ENCODE measurements at places on chromosomes 2 and 18.

DNA sequence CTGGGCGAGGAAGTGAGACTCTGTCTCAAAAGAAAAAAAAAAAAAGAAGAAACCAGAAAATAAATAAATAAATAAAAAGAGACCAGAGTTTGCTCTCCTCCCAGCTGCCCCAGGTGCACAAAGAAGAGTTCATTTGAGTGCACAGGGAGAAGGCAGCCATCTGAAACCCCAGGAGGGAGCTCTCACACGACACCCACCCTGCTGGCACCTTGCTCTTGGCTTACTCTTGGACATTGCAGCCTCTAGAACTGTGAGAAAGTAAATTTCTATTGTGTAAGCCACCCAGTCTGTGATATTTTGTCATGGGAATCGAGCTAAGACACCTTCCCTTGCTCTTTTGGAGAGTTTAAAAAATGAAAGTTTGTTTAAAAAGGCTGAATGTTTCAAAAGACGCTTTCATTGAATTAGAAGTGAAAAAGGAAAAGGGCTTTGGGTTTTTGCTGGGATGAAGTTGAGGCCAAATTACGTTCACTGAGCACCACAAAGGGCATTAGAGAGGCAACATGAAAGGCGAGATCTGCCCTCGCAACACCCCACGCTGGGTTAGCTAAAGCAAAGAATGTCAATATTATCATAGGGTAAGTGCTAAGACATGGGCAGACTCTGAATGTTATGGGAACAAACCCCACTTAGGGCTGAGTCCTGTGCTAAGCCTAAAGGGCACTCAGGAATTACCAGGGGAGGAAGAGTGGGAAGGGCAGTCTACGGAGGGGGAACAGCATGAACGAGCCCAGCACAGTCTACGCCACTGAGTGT lies 128.9 kb upstream of the RIOK3 start:
- DNase-seq = no peak

GRCh38 chr2:231991664-231992063 lies 30.2 kb downstream of the DIS3L2 start:
- DNase-seq = no peak

GRCh38 chr18:3923750-3924149 lies 473.8 kb downstream of the TGIF1 start:
- DNase-seq = no peak

- peak; percentile 77 for DNase-seq
These were observed 102.6 kb downstream of the HDAC4 start for GRCh38 chr2:239298116-239298804.

DNA sequence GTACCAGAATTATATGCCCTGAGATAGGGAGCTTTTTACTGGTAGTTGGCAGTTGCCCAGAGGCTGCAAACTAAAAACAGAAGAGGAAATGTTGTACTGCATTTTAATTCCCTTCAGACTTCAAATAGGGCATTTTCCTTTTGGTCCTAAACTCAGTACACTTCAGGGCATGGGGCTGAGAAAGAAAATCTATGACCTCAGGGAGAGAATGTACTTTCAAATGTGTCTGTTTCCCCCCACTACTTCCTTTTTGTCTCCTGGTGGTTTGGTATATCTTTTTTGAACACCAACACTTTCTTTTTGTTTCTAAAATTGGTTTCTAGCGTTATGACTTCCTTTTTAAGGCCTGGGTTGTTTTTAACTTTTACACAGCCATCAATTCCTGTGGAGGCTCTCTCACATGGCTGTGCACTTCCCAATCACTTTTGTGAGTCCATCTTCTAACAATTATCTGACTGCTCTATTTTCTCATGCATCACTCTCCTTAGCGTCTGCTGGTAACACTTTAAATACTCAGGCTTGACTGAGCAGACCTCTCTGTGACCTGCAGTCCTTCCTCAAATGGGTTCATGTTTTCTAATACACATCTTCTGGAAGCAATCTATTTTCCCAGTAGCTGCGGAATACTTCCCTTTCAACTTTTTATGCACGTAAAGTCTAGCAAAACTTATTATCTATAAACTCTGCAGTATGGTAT lies 596.0 kb downstream of the LRP1B start:
- no peak for DNase-seq

GRCh38 chr2:101665312-101665711 lies 32.2 kb upstream of the MAP4K4 start:
- no peak for DNase-seq

DNA sequence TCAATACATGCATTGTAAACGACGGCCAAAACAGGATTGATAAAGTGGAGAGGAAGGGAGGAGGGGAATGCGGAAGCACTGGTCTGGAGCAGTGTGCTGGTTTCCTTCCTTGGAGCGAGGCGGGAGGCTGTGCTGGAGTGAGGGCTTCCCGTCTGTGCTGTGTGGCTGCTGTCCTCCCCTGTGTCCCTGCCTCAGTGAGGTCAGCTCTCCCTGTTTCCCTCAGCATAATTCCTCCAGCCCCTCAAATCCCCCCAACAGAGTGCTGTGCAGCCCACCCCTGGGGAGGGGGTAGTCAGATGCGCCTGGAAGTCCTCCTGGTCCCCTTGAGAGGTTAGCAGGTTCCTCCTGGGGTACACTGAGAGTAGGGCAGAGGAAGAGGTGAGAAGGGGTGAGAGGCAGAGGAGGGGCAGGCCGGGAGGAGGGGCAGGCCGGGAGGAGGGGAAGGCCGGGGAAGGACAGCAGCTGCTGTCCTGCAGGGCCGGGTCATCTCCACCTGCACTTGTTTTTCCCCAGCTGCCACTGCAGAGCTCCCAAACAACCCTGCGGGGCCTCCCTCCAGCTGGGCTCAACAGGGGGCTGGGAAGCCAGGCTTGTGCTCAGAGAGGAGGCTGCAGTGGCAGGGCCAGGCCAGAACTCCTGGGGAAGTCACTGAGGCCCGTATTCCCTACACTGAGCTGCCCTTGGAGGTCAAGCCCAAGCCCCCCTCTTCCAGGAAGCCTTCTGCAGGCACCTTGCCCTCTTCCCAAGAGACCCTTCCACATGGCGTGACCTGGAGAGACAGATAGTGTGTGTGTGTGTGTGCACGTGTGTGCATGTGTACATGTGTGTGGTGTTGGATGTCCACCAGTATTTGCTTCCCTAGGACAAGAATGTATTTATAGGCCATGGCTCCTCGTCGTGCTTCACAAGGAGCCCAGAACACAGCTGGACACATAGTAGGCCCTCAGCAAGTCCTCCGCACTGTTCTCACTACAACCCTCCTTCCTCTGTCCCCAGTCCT lies 13.2 kb upstream of the ATP6V1B1 start:
- peak; percentile 43 for DNase-seq

DNA sequence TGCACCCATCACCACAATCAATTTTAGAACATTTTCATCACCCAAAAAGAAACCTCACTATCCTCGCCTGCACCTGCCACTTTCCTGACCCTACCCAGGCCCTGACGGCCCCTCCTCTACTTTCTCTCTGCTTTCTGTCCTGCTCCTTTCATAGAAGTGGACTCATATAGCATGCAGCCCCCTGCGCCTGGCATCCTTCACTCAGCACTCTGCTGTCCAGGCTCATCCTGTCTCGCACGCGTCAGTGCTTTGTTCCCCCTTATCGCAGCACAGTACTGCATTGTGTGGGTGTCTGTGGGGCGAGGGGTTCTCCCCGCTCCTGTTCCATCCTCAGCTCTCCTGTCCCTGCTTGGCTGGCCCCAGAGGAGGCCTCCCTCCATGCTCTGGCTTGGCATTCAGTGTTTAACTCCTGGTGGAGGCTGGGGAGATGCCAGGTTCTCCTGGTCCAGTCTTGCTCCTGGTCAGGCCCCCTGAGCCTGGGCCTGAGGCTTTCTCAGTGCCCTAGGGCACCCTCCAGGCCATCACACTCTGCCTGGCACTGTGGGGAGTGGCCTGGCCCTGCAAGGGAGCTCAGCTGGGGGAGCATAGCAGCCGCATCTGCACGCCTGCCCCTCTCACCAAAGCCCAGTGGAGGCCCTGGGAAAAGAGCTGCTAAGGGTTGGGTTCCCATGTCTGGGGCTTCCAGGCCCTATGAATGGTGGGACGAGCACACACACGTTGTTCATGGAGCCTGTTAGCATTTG lies 6.6 kb upstream of the TUBB6 start:
- no peak for DNase-seq

GRCh38 chr2:15729709-15730544 lies 138.3 kb downstream of the DDX1 start:
- DNase-seq = no peak

GRCh38 chr2:141341444-141341843 lies 789.4 kb downstream of the LRP1B start:
- no peak for DNase-seq

DNA sequence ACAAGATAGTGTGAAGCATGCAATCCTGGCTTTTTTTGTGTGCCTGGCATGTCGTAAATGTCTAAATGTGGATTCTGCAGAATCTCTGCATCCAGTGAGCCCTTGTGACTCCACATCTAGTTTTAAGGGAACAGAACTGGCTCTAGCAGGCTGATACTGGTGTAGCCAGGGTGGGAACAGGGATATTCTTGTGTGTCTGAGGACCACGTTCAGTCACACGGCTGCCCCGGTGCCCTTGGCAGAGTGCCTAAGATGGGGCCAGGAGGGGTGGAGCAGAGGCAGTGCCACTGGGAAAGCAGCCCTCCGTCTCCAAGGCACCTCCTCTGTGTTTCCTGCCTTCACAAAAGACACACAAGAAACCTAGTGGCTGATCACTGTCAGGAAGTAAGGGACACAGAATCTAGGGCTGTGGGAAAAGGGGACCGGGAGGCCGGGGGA lies 91.5 kb upstream of the PARD3B start:
- no peak for DNase-seq

DNA sequence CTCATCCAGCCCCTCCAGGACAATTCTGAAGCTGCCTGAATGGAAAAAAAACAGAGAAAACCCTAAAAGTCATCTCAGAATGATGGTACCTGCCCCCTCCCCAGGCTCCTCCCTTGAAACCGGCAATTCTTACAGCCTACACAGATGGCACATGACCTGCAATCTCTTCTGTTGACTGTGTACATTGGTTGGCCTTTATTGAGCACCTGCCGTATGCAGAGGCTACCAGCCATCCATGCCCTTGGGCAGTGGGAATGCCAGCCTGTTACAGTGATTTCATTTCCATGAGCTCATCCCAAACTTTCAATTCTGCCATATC lies 57.1 kb downstream of the EMX1 start:
- DNase-seq = no peak

DNA sequence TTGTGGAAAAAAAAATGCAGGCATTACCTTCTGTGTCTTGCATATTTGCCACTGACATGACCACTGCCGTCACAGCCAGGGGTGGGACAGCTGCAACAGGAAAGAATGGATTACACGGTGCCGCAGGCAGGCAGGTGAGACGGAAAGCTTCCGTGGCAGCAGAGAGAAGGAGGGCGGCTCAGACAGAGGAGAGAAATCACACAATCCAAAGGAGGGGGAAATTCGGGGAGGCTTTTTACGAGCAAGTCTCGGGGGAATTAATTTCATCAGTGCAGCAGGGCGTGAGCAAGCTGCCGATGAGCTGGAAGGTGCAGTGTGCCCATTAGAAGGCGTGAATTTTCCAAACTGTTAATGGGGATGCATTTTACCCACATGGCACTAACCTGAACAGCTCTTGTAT lies 234.8 kb upstream of the PXDN start:
- no peak for DNase-seq

DNA sequence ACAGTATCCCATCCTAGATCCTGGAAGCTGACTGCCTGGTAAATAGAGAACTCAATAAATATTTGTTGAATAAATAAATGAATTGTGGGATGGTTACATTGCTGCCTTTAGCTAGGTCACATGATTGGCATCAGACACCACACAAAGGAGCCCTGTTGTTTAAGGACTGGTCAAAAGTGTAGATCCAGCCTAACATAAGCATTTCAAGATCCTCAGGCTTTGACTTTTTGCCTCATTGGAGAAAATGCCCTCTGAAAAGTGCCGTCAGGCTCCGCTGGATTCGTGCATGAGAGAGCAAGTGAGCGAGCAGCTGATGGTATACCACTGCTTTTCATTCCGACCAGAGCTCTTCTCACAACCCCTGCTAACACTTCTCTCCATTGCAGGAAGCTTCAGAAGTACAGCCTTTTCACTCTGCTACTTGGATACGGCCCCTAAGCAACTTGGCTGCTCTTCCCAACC lies 1.3 kb upstream of the ZNF24 start:
- DNase-seq = no peak

DNA sequence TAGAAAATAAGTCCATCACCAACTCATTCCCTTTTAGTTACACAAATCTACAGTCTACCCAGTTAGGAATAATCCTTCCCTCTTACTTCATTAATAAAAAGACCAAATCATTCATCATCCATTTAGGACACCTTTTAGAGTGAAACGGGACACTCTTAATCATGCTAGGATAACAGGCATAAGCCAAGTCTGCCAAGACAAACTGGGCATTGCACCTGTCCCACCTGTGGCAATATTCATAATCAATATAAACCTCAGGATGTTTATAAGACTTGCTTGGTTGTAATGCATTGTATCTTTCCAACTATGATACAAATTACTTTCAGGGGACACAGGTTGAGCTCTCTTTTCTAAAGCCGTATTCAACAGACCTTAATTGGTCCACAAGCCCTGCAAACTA lies 82.7 kb upstream of the SH3BP4 start:
- DNase-seq = no peak

DNA sequence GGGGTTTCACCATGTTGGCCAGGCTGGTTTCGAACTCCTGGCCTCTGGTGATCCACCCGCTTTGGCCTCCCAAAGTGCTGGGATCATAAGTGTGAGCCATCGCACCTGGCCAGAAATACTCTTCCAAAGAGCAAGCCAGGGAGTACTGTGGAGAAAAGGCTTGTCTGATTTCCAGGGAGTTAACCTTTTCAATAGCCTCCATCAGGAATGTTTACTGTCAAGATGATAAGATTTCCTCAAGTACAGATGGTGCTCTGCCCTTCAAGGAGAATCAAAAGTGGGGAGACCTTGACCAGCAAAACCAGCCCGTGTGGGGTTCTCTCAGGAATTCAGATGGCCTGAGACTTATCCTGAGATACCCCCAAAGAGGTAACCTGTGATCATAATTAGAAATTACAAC lies 237.2 kb downstream of the PRKCE start:
- DNase-seq = no peak

- DNase-seq = no peak
These were observed 225.0 kb downstream of the FHOD3 start for GRCh38 chr18:36522509-36522908.

- no peak for DNase-seq
These were observed 108.6 kb upstream of the FZD7 start for GRCh38 chr2:201925056-201925455.

DNA sequence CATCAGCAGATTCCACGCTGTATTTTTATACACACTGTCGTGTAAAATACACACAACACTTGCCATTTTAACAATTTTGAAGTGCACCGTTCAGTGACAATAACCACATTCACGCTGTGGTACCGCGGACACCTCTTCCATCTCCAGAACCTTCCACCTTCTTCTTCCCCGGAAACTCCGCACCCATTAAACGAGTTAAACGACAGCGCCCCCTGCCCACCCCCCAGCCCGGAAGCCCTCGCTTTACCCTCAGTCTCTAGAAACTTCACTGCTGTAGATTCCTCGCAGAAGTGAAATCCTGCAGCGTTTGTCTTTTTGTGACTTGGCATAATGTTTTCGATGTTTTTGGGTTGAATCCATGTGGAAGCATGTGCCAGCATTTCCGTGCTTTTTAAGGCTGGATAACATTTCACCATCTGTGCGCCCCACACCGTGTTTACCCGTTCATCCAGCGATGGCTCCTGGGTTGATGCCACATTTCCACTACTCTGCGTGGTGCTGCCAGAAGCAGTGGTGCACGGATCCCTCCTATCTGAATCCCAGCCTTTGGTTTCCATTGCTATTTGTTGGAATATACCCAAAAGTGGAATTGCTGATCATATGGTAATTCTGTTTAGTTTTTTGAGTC lies 32.0 kb upstream of the TMEM18 start:
- DNase-seq = no peak
